Stimulated activated CD4-positive, alpha-beta T cell treated with anti-CD3 and anti-CD28 coated beads, TNF-alpha, amount 100 ng/mL, for 4 hours (primary cell): ENCODE measurements at places on chromosomes 6 and 20.

DNA sequence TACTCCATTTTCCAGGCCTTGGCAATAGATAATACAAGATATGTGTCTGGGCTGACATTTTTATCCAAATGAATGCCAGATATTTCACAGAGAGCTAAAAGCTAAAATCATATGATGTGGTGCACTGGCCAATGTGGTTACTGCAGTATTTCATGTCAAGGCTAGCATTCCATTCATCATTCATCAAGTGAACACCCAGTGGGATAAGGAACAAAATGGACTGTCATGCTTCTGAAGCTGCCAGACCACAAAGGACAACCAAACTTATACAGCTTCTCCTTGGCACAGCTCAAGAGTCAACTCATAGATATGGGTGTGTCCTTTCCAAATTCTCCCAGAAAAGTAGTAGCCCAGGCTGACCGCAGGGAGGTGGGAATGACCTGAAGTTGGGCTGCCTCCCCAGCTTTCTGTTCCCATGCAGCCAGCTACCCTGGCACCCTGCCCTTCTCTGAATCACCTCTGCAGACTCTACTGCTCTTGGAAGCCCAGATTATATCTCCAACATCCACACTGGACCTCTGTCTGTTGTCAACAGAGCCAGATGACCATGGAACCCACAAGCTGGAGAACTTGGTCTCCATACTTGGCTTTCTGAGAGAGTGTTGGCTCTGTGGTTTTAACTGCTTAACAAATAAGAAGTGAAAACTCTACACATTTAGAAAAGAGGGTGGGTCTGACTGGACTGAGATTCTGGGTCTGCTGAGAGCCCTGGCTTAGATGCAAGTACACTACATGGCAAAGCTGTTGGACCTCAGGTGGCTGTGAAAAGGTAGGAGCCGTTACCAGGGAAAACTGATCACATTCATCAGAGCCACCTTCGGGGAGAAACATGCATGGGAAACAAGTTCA, 122.8 kb downstream of the ALDH8A1 start:
- no peak for DNase-seq

GRCh38 chr6:90495216-90495817, 91.6 kb downstream of the MAP3K7 start:
- DNase-seq = no peak

DNA sequence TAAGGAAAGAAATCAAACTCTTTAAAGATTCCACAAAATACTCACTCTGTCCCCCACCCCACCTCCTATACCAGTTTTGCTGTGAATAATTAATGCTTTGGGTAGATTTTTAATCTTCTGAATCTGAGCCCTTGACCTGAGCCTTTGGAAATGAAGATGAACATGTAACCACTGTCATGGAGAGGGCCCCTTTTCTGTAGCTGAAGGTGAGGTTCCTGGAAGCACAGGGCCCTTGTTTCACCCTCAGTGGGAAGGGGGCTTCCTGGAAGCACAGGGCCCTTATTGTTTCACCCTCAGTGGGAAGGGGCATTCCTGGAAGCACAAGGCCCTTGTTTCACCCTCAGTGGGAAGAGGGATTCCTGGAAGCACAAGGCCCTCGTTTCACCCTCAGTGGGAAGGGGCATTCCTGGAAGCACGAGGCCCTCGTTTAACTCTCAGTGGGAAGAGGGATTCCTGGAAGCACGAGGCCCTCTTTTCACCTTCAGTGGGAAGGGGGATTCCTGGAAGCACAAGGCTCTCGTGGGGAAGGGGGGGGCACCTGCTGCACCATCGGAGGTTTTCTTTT, 75.7 kb downstream of the DACT2 start:
- DNase-seq = no peak

DNA sequence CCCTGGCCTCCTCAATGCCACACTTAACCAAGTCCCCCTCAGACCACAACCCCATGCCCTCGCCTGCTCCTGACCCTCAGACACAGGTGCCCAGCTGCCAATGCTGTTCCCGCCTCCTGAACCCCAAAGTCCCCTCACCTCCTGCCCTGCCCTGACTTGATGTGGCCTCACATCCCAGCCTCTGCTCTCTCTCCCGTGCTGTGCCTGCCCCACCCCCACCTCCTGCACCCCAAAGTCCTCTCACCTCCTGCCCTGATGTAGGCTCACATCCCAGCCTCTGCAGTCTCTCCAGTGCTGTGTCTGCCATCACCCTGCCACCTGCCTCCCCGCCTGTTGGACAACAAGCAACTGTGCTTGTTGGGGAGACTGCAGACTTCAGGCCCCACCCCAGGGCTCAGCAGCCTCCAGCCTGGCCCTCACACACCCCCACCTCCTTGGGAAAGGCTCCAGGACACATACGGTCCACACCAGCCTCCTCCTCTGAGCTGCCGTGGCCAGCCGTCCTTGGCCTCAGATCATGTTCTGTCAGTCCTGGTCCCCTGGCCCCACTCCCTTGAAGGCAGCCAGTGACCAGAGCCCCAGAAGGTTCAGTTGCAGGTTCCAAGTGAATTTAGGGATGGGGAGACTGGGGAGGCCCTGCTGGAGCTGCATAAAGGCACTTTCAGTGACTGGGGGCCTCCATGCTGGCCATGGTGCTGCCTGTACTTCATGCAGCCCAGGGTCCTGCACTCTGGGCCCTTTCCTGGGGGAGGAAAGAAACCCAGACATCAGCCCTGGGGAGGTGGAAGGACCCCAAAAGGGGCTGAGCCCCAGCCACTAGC, 28.4 kb downstream of the YTHDF1 start:
- no peak for DNase-seq

GRCh38 chr20:38211200-38212097, 46.4 kb upstream of the TGM2 start:
- no peak for DNase-seq

DNA sequence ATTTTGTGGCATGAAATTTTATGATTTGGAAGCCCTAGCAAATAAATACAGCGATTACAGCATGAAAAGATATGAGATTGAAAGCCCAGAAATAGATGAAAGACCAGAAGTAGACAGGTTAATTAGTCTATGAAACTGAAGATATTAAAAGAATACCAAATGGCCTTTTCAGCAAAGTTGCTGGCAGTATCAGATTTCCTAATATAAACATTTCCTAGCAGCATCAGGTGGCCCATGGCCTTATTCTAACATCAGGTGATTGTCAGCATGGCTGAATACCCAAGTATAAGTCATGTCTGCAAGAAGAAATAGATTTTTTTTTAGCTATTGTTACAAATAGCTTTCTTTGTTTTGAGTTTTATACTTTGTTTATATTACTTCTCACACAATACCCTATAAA, 93.2 kb downstream of the CLVS2 start:
- DNase-seq = no peak

GRCh38 chr6:117840541-117840983, 66.5 kb upstream of the SLC35F1 start:
- no peak for DNase-seq

DNA sequence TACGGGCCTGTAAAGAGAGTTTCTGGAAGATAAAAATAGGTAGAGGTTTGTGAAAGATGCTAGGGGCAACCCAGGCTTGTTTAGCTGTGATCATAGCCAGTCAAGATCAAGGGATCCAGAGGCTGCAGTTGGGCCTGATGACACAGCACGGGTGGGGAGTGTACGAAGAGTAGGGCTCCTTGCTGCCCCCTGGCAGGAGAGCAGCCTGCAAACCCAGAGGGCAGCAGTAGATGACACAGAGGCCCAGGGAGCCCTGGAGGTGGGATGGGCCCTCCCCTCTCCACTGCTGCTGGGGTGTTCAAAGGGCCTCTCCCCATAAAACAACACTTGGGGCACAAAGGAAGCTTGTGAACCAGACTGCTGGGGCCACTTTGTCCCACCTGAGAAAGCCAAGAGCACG, 47.2 kb downstream of the VEGFA start:
- no peak for DNase-seq

DNA sequence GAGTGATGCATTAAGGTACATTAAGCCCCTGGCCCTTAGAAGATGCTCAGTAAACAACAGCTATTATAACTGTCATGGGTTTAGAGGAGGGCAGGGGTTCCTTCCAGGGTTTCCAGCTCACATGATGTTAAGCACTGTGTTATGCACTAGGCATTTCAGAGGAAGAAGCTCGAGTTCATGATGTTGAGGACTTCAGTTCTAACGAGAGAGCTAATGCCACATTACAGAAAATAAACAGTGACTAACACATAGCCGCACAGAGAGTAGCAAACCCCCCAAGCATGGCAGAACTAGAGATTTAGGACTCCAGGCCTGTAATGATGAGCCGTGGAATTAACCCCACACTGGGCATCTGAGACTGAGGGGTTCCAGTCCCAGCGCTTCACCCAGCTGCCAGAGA, 105.2 kb downstream of the UNC5CL start:
- no peak for DNase-seq

GRCh38 chr20:2879146-2879545, 5.9 kb downstream of the PTPRA start:
- DNase-seq = no peak

GRCh38 chr6:82246802-82247504, 591 bp downstream of the IBTK start:
- DNase-seq = peak; percentile 16

DNA sequence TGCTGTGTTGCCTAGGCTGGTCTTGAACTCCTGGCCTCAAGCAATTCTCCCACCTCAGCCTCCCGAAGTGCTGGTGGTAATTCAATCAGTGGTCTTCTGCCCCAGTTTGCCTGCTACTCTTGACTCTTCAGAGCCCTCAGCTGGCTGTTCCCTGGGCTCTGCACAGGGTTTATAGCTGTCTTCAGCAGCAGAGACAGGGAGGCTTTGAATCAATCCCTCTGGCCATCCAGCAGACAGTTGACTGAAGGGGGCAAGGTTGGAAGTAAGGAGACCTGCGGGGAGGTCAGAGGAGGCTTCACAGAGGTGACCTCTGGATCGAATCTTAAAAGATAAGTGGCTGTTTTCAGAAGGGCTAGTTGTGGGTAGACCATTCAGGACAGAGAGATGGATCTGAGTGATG, 26.0 kb upstream of the KIF3B start:
- DNase-seq = no peak

DNA sequence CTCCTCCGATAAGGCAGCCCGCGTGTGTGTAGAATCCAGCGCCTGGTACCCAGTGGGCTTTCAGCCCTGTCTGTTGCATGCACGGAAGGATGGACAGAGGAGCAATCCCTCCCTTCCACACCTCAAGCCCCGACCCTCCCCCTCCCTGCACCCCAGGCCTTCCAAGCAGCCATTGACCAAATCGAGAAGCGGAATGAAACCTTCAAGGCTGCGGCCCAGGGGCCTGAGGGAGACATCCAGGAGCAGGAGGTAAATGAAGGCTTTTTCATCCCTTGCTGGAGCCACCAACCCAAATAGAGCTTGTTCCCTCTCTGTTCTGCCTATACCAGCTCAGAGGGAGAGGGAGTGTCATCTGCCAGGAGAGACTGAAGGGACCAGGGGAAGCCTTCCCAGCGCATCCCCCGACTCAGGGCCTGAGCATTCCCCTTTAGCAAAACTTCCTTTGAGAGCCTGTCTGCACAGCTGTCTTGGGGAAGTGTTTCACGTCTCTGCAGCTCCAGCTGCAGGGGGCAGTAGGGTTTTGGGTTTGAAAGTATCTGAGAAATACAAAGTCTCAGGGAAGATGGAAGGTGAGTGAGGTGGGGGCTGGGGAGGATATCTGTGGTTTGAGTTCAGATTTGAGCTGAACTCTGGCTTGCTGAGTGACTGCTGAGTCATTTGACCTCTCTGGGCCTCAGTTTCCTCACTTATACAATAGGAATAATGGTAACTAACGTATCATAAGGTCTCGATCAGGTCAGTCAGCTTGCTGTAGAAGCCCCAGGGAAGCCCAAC, 16.1 kb downstream of the FGD2 start:
- peak; percentile 65 for DNase-seq

- no peak for DNase-seq
Measured at GRCh38 chr6:111329882-111330633, 153.0 kb downstream of the REV3L start.

DNA sequence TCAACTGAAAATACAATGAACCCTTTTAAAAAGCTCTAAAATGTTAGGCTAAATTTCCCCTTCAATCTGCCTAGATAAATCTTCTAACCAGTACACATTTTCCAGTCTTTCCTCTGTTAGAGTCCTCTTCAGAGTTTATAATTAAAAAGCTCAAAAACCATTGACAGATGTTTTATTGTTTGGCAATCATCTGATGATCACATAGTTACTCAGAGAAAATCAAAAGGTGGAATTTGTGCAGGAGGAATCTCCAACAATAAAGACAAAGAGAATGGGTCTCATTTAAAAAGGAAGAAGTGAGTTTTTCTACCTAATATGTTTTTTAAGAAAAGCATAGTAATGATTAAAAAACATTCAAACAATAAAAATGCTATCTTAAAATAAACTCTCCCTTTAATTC, 3.1 kb downstream of the TRAPPC3L start:
- no peak for DNase-seq

DNA sequence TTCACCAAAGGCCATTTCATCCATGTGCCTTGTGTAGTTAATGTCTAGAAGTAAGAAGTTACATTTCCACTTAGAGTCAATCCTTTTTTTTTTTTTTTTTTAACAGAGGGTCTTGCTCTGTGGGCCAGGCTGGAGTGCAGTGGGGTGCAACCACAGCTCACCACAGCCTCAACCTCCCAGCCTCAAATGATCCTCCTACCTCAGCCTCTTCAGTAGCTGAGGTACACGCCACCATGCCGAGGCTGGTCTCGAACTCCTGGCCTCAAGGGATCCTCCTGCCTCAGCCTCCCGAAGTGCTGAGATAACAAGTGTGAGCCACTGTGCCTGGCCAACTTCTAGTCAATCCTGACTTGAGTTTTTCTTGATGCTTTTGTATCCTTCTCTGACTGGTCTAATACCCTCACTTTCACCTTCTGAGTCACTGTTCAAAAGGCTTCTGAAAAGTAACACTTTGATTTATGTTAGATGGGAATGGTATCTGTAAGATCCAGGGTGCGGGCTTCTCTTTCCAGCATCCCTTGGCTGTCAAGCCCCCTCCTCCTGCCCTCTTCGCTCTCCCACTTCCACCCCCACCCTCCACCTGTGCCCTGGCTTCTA, 22.1 kb downstream of the TRAM2 start:
- no peak for DNase-seq

DNA sequence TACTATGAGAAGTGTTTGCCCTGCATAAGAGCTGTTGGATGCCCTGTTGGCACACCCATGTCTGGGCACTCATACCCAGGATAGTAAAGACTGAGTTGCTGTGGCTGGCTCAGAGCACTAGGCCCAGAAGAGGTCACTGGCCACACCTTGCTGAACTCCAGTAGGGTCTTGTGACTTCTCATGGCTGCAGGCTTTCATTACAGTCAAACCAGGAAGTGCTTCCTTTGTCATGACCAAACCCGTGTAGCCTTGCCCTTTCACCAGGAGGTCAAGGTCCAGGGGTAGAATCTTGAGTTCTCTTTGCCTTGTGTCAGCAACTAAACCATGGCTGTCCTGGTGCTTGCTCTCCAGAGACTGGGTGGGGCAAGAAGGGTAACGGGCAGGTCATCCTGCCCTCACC, 49.5 kb downstream of the CD164 start:
- no peak for DNase-seq
